ENCODE measurements at places on chromosomes 11 and 22. TPM values are rescaled to one million over a fixed set of nuclear protein-coding genes. Genes with fewer than 3 reads are reported as not detected.

The FOLH1 gene
- total RNA-seq: 0.34 TPM

The OSBP2 gene
- 5.3 TPM for total RNA-seq

The LARGE2 gene
- total RNA-seq: 2.9 TPM

The NPTXR gene
- 1.2 TPM for total RNA-seq

- DNase-seq: no peak
Measured at GRCh38 chr11:72352859-72353551, 81.3 kb downstream of the CLPB start.

DNA sequence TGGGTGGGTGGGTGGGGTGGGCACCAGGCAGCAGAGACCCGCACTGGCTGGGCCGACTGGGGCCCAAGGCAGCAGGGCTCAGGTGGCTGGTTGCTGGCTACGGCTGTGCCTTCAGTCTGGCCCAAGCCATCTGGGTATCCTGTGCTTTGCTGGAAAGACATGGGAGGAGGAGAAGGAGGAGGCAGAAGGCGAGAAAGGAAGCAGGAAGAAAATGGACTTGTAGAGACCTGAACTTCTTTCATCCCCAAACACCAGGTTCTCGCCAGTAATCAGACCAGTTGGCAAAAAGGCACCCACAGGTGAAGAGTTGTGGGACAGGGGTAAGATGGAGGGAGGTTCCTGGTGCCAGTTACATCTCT lies 78.8 kb downstream of the IGLL1 start:
- DNase-seq: no peak

DNA sequence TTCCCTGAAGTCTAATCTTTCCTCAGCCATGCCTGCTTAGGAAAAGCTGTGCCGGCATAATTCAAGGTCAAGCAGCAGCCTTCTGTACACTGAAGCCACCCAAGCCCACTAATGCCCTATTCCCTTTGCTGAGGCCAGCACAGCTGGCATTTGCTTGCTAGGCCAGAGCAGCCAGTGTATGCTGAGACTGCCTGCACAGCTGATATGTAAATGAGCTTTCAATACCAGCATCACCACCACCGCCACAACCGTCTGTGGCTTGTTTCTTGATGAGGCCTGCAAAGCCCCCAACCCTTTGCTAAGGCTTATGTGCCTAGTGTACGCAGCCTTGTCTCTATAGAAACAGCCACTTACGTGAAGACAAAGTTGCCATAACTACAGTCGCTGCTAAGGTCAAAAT lies 56.3 kb upstream of the TNRC6B start:
- no peak for DNase-seq

- DNase-seq: no peak
Measured at GRCh38 chr11:17208257-17208999, 642 bp upstream of the PIK3C2A start.

DNA sequence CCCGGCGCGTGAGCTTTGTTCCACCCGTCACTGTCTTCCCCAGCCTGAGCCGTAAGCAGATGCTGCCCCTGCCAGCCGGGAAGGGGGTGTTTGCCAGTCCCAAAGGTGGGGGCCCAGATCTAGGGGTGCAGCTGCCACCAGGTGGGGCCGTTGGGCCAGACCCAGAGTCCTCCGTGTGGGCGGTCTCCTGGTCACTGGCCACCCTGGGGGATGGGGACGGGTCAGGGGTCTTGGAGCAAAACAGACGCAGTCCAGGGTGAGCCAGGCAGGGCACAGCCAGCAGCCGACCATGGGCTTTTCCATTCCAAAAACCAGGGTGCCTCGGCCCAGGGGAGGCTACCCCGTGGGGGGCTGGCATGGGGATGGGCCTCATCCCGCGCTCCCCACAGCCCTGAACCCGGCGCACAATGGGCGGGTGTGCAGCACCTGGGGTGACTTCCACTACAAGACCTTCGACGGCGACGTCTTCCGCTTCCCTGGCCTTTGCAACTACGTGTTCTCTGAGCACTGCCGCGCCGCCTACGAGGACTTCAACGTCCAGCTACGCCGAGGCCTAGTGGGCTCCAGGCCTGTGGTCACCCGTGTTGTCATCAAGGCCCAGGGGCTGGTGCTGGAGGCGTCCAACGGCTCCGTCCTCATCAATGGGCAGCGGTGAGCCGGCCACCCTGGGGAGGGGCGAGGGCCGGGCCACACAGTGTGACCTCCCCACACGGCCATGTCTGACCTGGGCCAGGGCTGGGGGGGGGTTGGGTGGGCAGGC lies 3.5 kb downstream of the MUC5B start:
- DNase-seq: peak; percentile 20

DNA sequence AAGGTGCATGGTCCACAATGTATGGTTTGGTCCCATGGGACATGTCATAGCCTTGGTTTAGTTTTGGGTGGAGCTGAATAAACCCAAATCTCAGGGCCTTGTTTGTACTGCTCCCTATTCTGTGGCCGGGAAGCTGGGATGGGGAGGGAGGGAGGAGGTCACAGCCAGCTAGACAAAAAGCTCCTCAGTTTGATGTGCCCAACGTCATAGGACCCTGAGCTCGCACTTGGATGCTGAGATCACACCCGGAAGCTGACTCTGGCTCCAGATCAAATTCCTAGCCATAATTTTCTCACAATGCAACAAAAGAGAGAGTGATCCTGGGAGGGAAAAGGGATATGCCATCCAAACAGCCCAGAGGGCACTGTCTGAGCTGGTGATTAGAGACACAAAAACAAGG lies 1.5 kb downstream of the HSPB2 start:
- DNase-seq: no peak

GRCh38 chr11:57514538-57515331 lies 767 bp downstream of the SLC43A1 start:
- peak; percentile 75 for DNase-seq
